ENCODE measurements at places on chromosomes 3 and 15. TPM values are rescaled to one million over a fixed set of nuclear protein-coding genes. Genes with fewer than 3 reads are reported as not detected.

GRCh38 chr3:143135150-143135549 lies 15.6 kb downstream of the CHST2 start:
- H3K27ac ChIP-seq = peak overlapping the region; percentile 36
- H3K36me3 ChIP-seq = no peaks in the 10 kb centered on the region
- no peaks in the 10 kb centered on the region for H3K27me3 ChIP-seq
- no peak overlapping the region for H3K4me3 ChIP-seq
- H3K4me1 ChIP-seq = peaks cover 27% of the 10 kb centered on the region
- peak; percentile 87 for DNase-seq

- no peak overlapping the region for H3K27ac ChIP-seq
- no peak overlapping the region for H3K4me3 ChIP-seq
- no peaks in the 10 kb centered on the region for H3K36me3 ChIP-seq
These were observed 64.2 kb upstream of the LINGO1 start for GRCh38 chr15:77696871-77697270.

DNA sequence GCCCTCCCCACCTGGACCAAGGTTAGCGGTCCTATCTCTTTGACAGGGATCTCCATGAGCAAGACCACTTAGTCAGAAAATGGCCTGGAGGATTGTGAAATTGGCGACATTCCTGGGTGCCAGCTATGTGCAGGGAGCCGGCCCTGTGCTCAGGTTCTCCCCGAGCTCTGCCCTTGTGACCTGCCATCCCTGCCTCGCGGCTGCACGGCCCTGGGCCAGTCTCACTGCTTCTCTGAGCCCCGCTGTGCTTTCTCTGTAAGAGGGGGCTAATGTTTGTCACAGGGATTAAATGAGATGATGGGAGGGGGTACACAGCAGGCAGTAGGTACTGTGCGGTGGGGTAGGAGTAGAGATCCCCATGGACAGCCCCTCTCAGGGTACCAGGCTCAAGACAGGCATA lies 14.9 kb downstream of the C3orf18 start:
- H3K27me3 ChIP-seq = no peaks in the 10 kb centered on the region
- H3K4me1 ChIP-seq = no peaks in the 10 kb centered on the region
- no peak overlapping the region for H3K27ac ChIP-seq

DNA sequence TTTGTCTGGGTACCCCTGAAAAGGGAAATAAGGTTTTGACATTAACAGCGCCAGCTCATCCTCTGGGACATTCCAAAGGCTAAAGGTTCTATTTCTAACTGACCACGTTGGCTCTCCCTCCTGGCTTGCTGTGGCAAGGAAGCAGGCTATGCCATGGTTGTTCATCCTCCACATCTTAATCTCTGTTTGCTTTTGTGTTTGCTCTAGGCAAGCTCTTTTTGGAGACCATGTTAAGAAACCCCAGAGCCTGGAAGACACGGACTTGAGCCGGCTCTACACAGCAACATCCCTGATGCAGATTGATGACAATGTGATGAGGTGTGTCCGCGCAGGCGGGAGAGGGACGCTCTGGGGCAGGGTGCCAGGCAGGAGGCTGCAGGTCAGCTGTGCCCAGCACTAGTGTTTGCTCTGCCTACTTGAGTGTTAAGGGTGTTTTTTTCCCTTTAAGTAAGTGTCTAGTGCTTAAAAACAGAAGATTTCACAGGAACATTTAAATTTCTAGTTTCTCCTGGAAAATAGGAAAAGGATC lies 33.3 kb downstream of the RLBP1 start:
- H3K4me1 ChIP-seq = no peaks in the 10 kb centered on the region
- no peak overlapping the region for H3K4me3 ChIP-seq
- DNase-seq = no peak
- H3K36me3 ChIP-seq = peaks cover 3% of the 10 kb centered on the region

DNA sequence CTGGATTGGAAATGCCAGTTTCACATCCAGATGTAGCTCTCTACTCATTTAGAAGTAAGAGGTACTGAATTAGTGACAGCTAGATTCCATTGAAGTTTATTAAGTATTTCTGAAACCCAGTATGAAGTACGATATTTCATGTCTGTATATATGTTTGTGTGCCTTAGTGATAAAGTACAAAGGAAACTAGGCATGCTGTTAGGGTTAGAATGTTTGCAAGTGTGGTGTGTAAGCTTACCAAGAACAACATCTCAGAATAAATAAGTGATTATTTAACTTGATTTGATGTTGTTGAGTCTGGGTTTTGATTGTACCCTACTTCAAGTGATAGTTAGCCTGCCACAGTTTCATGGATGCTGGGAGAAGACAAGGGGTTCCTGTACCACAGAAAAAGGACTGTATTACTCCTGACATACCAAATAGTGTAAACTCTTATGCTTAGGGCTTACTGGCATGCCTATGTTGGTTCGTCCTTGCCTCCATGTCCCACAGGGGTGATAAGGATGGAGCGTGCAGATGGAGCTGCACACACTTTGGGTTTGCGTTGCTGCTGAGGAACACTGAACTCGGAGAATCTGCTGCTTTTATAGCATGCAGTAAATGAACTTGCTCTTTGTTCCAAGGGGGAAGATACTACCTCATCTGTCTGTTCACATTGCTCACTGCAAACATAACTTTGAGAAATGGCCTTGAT lies 43.6 kb downstream of the FNDC3B start:
- peaks cover 14% of the 10 kb centered on the region for H3K36me3 ChIP-seq
- H3K27ac ChIP-seq = no peak overlapping the region
- H3K4me1 ChIP-seq = no peaks in the 10 kb centered on the region
- H3K4me3 ChIP-seq = no peak overlapping the region

DNA sequence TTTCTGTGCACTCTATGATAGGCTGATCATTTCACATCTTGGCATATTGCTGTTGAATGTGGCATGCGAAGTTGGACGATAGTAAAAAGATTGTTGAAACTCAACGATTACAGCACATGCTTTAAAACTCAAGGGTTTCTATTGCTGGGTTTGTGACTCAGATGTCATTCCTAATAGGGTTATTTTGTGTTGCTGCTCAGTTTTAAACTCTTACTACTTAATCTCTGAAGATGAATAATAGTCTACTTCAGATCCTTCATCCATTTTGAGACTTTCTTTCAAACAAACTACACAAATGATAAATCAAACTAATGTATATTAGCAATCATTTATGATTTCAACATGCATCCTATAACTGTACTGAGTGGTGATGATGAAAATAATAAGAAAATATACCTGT lies 71.3 kb upstream of the MBNL1 start:
- DNase-seq = no peak
- no peak overlapping the region for H3K4me3 ChIP-seq
- H3K36me3 ChIP-seq = no peaks in the 10 kb centered on the region
- H3K4me1 ChIP-seq = no peaks in the 10 kb centered on the region

GRCh38 chr15:95903352-95903751 lies 427.1 kb upstream of the NR2F2 start:
- DNase-seq = no peak
- H3K27ac ChIP-seq = no peak overlapping the region
- no peaks in the 10 kb centered on the region for H3K27me3 ChIP-seq
- no peaks in the 10 kb centered on the region for H3K4me1 ChIP-seq
- H3K36me3 ChIP-seq = no peaks in the 10 kb centered on the region

GRCh38 chr3:181851063-181851462 lies 139.3 kb downstream of the SOX2 start:
- H3K4me1 ChIP-seq = peaks cover 32% of the 10 kb centered on the region
- no peaks in the 10 kb centered on the region for H3K27me3 ChIP-seq
- H3K27ac ChIP-seq = peak overlapping the region; percentile 52
- H3K36me3 ChIP-seq = no peaks in the 10 kb centered on the region

GRCh38 chr3:4571690-4572334 lies 78.7 kb downstream of the ITPR1 start:
- no peaks in the 10 kb centered on the region for H3K27me3 ChIP-seq
- peak; percentile 32 for DNase-seq
- H3K36me3 ChIP-seq = no peaks in the 10 kb centered on the region
- no peak overlapping the region for H3K4me3 ChIP-seq
- H3K27ac ChIP-seq = no peak overlapping the region

- no peaks in the 10 kb centered on the region for H3K36me3 ChIP-seq
- no peak overlapping the region for H3K27ac ChIP-seq
- H3K27me3 ChIP-seq = no peaks in the 10 kb centered on the region
- DNase-seq = peak; percentile 6
- no peak overlapping the region for H3K4me3 ChIP-seq
- H3K4me1 ChIP-seq = peaks cover 4% of the 10 kb centered on the region
These were observed 5.3 kb upstream of the ZNF445 start for GRCh38 chr3:44482721-44483120.

GRCh38 chr3:30766522-30766921 lies 127.9 kb downstream of the GADL1 start:
- no peaks in the 10 kb centered on the region for H3K27me3 ChIP-seq
- H3K27ac ChIP-seq = no peak overlapping the region
- no peaks in the 10 kb centered on the region for H3K36me3 ChIP-seq
- H3K4me1 ChIP-seq = peaks cover 27% of the 10 kb centered on the region
- no peak for DNase-seq

DNA sequence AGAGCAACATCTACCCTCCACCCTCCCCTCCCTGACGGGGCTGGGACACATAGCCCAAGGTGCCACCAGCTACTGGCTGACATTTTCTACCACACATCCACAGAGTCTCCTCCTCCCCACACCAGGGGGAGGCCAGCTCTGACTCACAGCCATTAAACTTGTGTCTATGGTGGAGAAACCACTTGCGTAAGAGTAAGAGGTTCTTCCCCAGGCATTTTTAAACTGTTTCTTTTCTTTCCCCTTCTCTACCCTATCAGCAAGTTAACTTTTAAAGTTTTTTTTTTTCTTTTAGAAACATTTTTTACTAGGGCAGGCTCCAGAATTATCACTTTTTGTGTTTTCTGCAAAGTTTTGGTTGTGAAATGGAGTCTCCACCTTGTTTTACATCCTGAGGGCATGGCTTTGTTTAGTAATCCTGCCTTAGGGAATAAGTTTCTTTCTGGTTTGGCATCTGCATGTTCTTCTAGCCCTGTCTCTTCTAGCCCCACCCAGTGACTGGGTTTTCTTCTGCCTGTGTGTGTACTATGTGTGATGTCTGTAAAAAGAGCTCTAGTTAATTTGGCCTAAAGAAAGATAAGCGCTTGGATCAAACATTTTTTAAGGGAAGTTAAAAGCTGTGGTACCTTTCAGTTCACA lies 148.8 kb upstream of the GADL1 start:
- H3K4me1 ChIP-seq = peaks cover 57% of the 10 kb centered on the region
- DNase-seq = peak; percentile 79

DNA sequence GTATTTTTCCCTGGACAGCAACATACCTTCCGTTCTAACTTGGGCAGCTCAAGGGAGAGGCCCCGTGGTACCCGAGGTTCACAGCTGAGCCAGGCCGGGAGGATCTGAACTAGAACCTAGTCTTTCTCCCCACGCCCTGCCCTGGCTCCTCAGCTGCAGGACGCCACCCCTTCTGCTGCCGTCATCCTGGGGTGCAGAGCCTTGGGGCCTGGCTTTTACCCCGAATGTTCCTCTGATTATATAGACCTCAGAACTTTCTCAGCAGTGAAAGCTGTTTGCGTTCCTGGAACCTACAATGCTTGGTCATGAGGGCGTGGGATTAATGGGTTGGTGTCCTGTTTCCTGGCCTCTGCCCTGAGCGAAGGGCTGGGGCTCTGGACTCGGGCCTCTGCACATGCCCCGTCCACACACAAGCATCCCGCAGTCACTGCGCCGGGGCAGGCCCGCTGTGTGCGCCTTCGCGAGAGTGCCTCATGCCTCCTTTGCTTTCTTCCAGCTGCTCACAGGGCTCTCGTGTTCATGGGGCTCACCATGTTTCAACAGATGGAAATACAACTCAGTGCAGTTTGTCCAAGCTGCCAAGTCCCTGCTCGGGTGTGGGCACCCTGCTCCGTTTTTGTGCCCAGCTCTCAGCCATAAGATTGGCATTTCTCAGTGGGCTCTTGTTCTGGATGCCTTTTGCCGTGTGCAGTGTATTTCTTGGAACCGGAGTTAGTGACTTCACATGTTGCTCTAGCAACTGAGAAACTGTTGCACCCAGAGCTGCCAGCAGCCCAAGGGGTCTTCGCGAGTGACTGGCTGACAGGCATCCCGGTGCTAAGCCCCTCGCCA lies 20.4 kb downstream of the SYNM start:
- H3K4me1 ChIP-seq = peaks cover 27% of the 10 kb centered on the region
- H3K4me3 ChIP-seq = no peak overlapping the region
- H3K27ac ChIP-seq = peak overlapping the region; percentile 96
- no peak for DNase-seq
- H3K27me3 ChIP-seq = no peaks in the 10 kb centered on the region
- peaks cover 6% of the 10 kb centered on the region for H3K36me3 ChIP-seq

DNA sequence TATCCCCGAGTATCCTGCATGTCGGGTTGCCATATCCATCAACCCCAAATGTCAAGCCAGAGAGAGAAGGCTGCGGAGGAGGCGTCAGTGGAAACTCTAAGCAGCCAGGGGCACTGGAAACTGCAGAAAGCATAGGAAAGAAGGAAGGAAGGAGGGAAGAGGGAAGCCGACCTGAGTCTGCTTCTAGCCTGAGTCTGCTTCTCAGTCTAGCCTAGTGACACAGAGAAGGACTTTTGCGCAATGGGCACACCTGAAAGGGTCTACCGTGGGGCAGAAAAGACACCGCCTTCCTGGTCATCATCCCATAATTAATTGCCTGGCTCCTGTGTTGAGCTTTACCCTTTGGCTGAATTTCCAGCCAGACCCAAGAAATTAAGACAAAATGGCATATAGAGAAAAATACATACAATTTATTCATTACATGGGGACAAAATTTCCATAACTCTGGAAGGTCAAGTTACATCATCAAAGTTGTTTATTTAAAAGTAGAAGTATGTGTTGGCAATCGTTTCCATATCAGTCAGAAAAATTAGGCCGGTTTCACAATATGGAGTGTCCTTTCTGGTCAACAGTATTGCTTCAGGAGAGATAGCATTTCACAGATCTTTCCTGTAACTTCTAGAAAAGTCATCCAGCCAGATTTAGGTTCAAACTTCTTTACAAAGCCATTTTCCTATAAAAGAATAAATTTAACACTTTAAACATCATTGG lies 10.3 kb downstream of the BCL2A1 start:
- no peak overlapping the region for H3K27ac ChIP-seq
- no peak overlapping the region for H3K4me3 ChIP-seq

GRCh38 chr3:138389144-138389601 lies 40.8 kb downstream of the MRAS start:
- H3K4me3 ChIP-seq = no peak overlapping the region
- DNase-seq = no peak
- no peaks in the 10 kb centered on the region for H3K36me3 ChIP-seq
- no peaks in the 10 kb centered on the region for H3K27me3 ChIP-seq
- peaks cover 17% of the 10 kb centered on the region for H3K4me1 ChIP-seq

DNA sequence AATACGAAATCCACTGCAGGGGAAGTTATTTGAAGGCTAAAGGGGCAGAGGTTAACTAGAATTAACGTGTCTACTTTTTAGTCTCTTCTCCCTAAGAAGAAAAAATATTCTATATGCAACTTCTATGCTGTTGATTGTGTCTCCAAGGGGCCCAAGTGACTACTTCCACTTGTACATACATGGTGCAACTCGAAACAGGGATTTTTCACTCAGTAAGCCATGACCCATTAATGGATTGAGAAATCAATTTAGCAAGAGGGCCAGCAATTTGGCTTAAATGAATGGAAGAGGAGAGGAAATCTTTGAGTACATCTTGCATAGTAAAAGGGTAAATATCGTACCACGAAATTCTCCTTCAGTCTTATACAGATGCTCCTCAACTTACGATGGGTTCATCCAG lies 151.1 kb upstream of the HES1 start:
- H3K27ac ChIP-seq = no peak overlapping the region
- peaks cover 26% of the 10 kb centered on the region for H3K4me1 ChIP-seq
- DNase-seq = no peak
- H3K27me3 ChIP-seq = no peaks in the 10 kb centered on the region
- H3K4me3 ChIP-seq = no peak overlapping the region

Gene A4GNT
- not detected for total RNA-seq

Gene LRRC49
- 13.6 TPM for total RNA-seq

Gene STX19
- total RNA-seq = not detected

Gene GP9
- not detected for total RNA-seq

Gene SLC28A2
- not detected for total RNA-seq

Gene ROBO2
- total RNA-seq = not detected

Gene ZNF592
- total RNA-seq = 12.3 TPM

Gene LMAN1L
- total RNA-seq = not detected

All from PC-3 (cell line).